ENCODE measurements at places on chromosomes 12 and 14.

DNA sequence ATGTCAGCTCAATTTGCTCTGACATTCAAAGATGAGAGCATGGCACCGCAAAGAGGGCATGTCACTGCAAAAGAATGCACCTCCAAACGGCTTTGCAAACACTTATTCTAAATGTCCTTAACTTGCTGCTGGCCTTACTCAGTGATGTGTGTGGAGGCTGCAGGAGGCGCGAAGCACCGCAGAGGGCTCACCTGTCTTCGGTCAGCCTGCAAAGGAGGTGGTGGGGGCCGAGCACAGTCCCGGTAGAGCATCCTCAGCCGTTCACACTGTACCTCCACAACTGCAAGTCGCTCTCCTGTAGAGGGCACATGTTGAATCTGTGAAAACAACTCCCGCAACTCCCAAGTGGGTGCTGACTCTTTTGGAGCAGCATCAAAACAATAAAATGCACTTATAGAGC lies 93.8 kb downstream of the TRAFD1 start:
- peak; percentile 66 for ATAC-seq

GRCh38 chr12:98319716-98320425 lies 195.5 kb upstream of the TMPO start:
- ATAC-seq = no peak

DNA sequence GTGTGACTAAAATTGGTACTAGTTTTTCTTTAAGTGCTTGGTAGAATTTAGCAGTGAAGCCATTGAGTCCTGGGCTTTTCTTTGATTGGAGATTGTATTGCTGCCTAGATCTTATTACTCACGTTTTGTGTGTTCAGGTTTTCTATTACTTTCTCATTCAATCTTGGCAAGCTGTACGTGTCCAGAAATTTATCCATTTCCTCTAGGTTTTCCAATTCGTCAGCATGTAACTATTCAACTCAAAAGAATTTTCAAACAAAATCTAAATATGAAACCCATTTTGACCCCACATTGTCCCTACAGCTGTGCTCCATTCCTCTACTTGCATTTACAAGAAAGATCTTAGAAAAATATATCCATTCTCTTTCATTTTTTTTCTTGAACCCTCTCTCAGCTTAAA lies 1613.4 kb upstream of the SEL1L start:
- no peak for ATAC-seq

GRCh38 chr12:46126050-46126727 lies 135.8 kb upstream of the SCAF11 start:
- no peak for ATAC-seq

- ATAC-seq = no peak
Measured at GRCh38 chr12:49661191-49661590, 37.8 kb downstream of the PRPF40B start.

- ATAC-seq = no peak
Measured at GRCh38 chr12:58592475-58593207, 327.7 kb downstream of the LRIG3 start.

- peak; percentile 81 for ATAC-seq
Measured at GRCh38 chr12:55720894-55721444, 776 bp downstream of the RDH5 start.

- ATAC-seq = no peak
Measured at GRCh38 chr12:68462803-68463202, 130.6 kb upstream of the MDM1 start.

- ATAC-seq = peak; percentile 82
Measured at GRCh38 chr12:32134101-32134888, 27.6 kb downstream of the BICD1 start.

DNA sequence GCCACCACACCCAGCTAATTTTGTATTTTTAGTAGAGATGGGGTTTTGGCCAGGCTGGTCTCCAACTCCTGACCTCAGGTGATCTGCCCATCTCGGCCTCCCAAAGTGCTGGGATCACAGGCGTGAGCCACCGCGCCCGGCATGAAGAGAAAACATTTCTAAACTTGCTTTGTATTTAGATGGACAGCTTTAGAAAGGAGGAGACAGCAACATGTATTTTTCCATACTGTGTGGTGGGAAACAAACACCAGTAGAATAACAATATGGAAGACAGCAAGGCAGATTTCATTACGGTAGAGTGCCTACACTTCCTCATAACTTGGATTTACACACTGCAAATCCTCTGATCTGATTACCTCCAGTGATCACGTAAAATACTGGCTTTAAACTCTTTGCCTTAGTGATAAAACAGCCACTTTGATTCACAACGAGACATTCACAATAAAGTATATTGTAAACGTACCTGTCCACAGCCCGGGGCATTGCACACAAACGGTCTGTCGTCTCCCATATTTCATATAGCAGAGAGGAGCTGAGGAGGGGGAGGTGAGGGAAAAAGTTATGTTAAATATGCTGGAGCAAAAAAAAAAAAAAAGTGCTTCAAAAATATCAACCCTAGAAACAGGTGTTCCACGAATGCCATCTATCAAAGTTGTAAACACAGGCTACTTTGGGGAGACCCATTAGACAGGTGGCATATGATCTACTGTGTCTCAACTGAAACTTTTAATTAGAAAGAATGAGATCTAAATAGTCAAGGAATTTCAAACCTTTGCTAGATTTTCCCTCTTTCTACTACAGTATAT lies 25.5 kb downstream of the ATF7 start:
- ATAC-seq = no peak

GRCh38 chr14:68794851-68795596 lies 2.2 kb upstream of the ZFP36L1 start:
- ATAC-seq = peak; percentile 75

DNA sequence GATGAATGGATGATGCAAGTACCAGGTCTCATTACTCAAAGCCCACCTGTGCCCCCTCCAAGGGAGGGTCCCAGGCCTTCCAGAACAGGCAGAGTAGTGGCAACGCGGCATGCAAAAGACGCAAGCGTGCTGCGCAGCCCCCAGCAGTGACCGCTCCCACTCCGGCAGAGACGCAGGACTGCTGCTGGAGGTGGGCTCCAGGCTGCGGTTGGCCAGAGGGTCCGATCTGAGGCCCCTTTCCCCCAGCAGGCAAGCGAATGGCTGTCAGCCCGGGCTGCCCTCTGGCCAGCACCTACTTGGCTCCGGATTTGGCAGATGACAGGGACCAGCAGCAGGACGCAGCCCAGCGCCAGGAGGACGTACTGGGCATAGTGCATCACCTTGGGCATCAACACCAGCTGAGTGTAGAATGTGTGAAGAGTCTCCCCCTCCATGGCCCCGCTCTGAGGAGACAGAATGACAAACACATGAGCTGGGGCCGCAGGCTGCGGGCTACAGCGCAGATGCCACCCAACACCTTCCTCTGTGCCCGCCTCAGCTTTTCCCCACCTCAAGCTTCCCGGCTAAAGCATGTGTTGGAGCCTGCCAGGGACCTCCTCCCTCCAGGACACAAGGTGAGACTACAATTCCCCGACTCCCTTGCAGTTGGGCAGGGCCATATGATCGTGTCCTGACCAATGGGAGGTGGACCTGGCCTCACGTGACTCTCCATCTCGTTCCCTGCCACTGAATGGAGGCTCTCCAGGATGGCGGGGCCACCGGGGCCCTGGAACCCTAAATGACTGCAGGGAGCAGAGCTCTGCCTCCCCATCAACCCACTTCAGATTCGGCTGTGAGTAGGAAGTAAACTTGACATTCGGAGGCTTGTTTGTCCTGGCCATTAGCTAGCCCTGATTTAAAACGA lies 77.4 kb downstream of the SCARB1 start:
- peak; percentile 100 for ATAC-seq

DNA sequence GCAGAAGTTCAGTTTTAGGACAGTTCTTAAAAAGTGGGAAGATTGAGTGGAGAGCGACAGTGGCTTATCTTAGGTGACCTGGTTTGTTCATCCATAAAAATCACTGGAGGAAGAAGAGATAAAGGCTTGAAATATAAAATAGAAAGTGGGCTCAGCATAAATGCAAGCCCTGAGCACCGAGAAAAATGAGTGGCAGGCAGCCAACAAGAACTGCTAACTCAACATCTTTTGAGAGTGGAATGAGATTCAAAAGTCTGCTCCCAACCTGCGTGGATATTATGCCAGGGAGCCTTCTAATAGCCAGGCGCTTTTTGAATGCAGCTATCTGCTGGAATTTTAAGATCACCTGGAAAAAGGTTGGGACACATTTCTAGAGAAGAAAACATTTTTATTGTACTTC lies 666.5 kb downstream of the FLRT2 start:
- ATAC-seq = no peak

GRCh38 chr14:51453869-51454268 lies 197.8 kb upstream of the FRMD6 start:
- peak; percentile 94 for ATAC-seq

DNA sequence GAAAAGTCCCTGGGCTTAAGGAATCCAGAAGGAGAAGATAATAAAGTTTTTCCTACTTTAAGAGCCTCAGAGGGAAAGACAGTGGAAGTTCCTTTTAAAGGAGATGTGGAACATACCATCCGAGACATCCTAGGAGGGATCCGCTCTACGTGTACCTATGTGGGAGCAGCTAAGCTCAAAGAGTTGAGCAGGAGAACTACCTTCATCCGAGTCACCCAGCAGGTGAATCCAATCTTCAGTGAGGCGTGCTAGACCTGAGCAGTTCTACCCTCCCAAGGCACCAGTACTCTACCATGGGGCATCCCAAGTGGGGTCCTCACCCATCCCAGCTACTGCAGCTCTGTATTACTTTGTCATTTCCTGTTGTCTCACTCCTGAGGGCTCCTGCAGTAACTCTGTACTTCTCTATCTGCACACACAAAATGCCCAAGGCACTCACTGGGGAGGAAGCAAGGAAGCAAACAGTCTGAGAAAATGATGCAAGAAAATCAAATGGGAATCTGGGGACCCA lies 3.8 kb downstream of the TINF2 start:
- no peak for ATAC-seq

DNA sequence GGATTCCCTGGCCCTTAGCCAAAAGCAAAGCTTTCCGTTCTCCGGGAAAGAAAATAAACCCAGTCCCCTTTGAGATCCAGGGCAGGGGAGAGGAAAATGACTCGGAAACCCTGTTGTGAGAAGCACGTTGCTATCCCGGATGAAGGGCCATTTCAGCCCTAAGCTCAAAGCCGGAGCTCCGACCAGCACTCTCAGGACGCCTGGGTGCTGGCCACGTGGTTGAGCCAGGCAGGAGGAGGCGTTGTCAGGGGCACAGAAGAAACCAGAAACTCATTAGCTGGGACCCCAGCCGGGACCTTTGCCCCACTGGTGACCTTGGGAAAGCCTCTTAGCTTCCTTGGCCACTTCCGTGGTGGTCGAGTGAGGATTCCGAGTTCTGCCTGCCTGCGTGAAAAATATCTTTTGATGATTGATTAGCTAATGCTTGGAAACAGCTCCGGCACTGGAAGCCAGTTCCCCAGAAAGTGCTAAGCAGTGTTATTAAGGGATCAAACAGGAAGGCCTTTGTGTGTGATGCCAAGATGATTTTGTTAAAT lies 57.6 kb upstream of the FZD10 start:
- no peak for ATAC-seq

GRCh38 chr12:64995816-64996215 lies 125.3 kb downstream of the WIF1 start:
- no peak for ATAC-seq

DNA sequence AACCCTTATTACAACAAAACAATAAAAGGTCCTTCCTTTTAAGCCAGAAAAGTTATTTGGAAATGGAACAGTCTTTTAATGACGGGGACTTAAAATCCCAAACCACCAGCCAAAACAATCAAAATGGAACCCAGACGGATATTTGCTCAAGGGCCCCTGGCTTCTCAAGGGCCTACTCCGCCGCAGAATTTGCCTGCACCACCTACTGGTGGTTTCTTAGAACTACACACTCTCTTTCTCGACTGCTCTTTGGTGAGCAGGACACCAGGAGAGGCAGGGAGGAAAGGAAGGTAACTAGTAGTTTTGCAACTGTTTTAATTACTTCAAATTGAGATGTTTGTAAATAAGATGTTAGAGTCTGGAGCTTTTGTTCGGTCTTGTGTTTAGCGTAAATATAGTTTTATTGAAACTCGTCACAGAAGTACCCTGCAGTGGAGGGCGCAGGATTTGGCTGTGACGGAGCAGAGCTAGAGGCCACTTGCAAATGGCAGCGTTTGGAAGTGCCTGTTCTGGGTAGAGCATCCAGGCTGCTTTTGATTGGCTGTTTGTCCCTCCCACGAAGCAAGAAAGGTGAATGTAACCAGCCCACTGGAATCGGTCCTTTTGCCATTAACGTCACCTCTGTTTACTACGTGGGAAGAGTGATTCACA lies 238.5 kb downstream of the CACNA1C start:
- peak; percentile 63 for ATAC-seq

DNA sequence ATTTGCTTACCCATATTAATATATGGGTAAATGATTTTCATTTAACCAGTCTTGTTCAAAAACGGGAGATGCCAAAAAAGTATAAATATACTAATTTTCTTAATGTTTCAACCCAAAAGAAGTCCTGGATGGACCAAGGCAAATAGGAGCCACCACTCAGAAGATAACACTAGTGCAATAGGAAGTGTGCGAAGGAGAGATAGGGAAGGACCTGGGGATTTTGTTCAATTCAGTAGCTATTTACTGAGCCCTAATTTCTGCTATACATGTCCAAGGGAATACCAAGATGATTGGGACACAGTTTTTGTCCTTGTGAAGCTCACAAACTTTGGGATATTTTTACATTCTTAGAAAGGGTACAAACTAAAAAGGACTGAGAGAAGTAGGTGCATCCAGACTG lies 1.5 kb downstream of the CMAS start:
- ATAC-seq = no peak

- no peak for ATAC-seq
Measured at GRCh38 chr14:47674148-47674542, 1.3 kb downstream of the MDGA2 start.

DNA sequence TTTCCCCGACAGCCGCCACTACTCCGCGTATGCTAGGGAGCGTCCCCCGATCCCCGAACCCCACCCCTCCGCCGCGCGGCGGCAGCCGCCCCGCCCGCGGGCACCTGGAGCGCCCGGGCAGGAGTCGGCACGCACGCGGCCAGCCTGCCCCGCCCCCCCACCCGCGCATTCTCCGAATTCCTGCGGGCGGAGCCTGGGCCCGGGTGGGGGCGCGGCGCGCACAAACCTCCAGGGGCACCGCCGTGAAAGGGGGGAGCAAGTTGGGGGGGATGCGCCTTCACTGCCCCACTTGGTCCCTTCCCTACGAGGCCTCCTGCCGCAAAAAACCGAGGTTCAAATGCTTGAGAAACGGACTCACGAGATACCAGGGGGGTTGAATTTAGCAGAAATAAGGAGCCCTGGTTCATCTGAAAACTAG lies 1.7 kb downstream of the AJUBA start:
- ATAC-seq = peak; percentile 9

DNA sequence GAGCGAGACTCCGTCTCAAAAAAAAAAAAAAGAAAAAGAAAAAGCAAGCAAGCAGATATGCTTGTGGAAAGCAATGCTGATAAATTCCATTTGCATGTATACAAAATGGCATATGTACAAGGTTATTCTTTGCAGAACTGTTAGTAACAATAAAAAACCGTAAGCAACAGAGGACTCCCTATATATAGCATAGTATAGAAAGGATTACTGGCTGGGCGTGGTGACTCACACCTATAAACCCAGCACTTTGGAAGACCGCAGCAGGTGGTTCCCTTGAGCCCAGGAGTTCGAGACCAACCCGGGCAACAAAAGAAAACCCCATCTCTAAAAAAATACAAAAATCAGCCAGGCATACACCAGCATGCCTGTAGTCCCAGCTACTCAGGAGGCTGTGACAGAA lies 13.5 kb downstream of the GCN1 start:
- no peak for ATAC-seq

Data from SK-N-SH treated with all-trans-retinoic acid at 6 μM for 48 hours (cell line).